ENCODE measurements at places on chromosomes 7 and 10. TPM values are rescaled to one million over a fixed set of nuclear protein-coding genes. Genes with fewer than 3 reads are reported as not detected.

Gene TFPI2
- total RNA-seq = 6.0 TPM

Gene BLOC1S2
- 29.7 TPM for total RNA-seq

Gene ANK3
- total RNA-seq = 37.4 TPM

DNA sequence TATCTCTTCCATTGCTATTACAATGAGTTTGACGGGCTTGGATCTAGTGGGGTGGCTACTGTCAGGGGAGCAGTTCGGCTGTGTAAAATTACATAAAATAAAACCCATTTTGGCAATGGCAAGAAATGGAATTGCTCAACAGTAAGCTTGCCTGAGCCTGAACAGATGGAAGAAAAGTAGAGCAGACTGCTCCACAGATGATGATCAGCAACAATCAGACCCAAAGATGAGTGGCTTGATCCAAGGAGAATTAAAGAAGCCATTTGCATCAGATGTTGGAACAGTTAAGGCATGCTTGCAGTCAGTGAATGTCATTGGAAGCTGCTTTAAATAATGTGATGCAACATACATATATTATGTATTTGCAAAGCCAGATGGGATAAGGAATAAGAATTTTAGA is 256.6 kb upstream of the SMIM30 start:
- no peak for DNase-seq

- DNase-seq = no peak
Measured at GRCh38 chr7:95476904-95477594, 8.7 kb upstream of the ASB4 start.

GRCh38 chr10:110423650-110424049 is 74.1 kb upstream of the DUSP5 start:
- DNase-seq = no peak

- DNase-seq = no peak
Measured at GRCh38 chr7:46080595-46081159, 159.6 kb upstream of the IGFBP3 start.

DNA sequence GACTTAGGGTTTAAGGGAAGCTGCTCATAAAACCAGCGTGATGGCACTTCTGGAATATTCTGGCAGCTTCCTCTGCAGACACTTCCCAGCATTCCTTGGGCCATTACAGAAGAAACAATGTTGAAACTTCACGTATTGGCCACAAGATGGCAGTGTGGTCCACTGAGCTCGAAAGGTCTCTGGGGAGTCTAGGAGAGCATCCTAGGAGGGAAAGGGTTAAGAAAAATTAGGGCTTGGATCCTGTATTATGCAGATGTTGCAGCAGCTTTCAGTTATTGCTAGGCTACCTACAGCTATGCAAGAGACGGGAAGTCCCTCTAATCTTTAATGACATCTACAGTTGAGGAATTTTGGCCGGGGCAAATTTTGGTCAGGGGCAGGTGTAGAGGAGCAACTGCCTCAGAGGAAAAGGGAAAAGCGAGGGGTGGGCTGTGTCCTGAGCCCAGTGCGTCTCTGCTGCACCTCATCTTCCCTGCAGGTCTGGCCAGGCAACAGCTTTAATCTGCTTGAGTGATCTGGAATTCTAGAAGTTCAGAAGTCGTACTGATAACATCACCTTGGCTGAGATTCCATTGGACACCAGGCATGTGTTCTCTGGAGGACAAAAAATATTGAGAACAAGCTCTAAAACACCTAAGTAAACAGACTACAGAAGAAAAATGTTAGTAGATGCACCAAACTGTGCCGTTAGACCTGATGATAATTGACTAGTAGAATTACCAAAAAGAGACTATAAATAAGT is 220.8 kb upstream of the PRSS58 start:
- DNase-seq = no peak

- DNase-seq = no peak
Measured at GRCh38 chr7:2379821-2380450, 23.5 kb upstream of the CHST12 start.

GRCh38 chr10:14543046-14543903 is 212.6 kb upstream of the FRMD4A start:
- DNase-seq = no peak
